ENCODE measurements at places on chromosomes 3 and 15.

GRCh38 chr3:63908081-63908736 lies 4.0 kb downstream of the SCAANT1 start:
- no peak for DNase-seq

GRCh38 chr15:90818251-90819210 lies 49.9 kb upstream of the FURIN start:
- no peak for DNase-seq

DNA sequence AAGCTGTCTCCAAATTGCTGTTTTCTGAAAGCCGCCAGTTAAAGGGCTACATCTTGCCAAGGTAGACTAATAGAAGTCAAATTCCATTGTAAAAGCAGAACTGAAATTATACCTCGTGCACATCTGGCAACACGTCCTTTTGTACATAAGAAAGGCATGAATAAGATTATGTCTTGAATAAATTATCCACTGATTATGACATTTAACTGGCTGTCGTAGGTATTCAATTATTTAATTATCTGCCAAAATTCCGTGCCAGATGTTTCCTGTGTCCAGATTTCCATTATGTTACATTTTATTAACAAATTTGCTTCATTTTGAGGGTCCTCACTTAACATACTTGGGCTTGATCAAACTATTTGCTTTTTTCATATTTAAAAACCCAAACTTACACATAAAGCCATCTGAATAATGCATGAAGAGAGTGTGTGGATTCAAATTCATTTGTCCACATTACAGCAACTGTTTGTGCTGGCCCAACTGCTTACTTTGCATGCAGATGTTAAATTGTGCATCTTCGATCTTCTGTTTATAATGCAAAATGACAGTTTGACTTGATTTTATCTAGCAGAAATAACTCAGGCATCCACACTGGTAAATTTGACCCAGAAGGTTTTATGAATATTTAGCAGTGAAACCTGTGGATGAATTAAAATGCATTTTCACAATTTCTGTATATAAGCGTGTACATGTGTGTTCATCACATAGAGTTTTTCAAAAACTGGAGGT lies 701.5 kb downstream of the ZNF385D start:
- no peak for DNase-seq

DNA sequence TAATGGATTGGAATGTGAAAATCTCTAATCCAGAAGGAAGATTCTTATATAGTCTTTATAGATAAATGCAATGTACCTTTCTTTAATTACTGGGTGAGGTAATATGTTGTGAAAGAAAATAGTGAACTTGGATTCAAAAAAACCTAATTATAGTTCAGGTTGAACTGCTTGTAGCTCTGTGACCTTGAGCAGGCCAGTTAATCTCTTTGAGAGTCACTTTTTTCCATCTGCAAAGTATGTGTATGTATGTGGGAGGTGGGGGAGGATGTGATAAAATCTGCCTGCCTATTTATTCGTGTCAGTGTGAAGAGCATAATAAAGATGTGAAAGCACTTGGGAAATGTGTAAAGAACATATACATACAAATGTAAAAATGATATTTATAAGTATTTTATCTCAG lies 34.4 kb downstream of the GLCE start:
- DNase-seq: no peak

DNA sequence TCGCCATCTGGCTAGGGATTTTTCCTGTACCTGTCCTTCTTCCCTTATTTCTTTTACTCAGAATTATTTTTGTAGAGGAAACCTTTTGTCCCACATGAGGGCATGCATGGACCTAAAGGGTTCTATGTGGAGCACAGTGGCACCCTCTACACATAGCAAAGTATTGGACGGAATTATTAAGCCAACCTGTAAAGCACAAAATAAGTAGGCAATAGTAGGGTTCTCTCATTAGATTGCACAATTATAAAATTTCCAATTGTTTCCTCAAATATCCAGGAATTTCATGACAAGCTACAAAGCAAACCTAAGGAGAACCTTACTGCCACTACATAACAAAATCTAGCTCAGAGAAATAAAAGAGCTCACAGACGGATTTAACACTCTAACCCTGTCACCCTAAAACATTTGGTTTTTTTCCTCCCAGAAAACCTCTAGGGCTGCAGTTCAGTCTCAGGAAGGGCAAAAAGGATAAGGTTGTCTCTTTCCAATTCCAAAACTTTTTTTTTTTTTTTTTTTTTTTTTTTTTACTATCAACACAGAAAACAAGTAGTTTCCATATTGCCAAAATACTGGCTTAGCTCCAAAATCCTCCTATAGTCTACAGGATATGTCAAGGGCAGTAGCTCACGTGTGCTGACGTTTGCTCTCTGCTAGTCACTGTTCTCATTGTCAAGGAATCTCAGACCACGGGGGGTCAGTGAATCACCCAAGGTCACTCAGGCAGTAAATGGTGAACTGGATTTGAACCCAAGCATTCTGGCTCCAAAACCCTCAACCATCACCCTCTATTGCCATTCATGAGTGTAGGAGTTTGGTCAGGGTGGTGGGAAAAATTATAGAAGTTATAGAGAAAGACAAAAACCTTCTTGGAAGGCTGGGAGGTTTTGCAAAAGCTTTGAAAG lies 52.3 kb downstream of the NCEH1 start:
- no peak for DNase-seq

DNA sequence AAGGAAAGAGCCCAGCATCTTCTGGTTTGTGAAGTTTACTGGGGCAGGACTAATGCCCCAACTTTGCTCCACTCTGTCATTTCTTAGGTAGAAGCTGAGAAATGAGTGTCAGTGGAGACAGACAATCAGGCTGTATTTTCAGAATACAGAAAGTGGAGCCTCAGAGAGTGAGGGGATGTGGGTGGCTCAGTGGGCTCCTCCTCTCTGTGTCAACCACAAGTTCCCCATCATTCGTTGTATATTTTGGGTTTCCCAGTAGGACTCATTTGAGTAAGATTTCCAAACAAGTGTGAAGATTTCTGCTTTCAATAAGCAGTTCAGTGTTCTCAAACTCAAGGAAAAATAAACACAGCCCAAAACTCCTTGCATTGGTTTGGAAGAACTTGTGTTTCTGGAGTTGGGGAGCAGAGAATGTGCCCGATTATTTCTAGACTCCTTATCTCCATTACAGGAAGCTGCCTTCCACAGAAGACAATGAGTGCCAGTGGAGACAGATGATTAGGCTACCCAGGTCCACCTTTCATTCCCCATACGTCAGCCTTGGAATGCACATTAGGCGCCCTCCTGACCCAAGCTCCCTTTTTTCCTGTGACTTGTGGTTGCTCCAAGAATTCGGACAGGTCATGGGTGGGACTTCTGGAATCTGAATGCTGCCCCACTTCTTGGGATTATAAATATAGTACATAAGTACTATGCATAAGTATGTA lies 792.1 kb upstream of the LMCD1 start:
- DNase-seq: no peak

- no peak for DNase-seq
Measured at GRCh38 chr3:55698831-55699230, 211.7 kb upstream of the WNT5A start.

DNA sequence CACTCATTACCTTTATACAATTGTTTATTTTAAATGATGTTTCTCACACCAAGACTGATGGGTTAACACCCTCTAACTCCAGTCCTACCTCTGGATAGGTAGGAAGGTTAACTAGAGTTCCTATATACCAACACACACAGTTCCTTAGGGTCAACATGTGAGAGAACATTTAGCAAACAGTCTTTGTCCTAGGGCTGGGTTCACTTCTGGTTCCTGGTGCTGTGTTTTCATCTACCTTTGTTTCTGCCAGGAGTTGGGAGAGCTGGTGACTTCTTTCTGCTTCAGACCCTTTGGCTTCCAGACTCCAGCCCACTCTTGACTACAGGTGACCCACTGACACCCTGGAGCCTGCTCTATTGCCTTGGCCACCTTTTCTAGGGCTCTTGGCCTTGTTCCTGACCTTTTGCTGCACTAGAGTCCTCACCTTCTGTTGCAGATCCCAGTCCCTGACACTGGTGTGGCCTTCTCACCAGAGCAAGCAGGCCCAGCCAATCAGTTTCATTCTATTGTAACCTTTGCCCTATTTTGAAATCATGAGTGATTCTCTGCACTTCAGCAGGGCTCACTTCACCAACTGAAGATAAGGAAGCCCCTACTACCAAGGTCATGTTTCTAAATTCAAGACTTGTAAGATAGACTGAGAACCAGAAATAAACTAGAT lies 50.0 kb upstream of the SECISBP2L start:
- DNase-seq: no peak

GRCh38 chr15:70875001-70875782 lies 17.0 kb downstream of the THAP10 start:
- DNase-seq: no peak

DNA sequence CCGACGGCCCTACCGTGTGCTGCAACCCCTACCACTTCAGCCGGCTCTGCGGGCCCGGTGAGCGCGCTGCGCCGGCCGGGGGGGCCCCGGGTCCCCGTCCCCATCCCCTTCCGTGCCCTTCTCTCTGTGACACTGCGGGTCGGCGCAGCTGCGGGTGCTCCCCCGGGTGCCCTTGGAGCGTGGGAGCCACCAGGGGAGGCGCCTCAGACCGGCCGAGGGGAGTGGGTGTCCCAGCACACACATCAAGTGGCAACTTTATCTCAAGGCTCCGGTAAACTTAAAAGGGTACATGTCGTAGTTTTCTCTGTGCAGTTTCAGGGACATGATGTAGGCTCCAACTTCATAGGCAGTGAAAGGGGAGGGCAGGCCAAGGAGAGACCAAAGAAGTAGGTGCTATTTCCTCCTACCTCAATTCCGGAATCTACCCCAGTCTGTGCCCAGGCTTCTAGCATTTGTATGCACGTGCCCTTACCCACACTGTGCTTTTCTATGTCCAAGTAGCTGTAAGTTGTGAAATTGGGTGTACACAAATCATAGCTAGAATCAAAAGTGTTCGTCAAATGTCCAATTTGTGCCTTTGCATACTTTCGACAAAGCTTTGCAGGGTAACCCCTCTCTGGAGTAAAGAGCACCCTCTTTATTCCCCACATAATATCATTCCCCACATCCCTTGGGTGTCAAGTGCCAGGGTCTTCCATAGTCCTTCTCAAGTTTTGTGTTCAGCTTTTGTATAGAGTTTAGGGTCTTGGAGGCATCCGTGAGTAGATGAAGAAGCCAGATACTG lies 2.2 kb downstream of the SMAD6 start:
- no peak for DNase-seq

DNA sequence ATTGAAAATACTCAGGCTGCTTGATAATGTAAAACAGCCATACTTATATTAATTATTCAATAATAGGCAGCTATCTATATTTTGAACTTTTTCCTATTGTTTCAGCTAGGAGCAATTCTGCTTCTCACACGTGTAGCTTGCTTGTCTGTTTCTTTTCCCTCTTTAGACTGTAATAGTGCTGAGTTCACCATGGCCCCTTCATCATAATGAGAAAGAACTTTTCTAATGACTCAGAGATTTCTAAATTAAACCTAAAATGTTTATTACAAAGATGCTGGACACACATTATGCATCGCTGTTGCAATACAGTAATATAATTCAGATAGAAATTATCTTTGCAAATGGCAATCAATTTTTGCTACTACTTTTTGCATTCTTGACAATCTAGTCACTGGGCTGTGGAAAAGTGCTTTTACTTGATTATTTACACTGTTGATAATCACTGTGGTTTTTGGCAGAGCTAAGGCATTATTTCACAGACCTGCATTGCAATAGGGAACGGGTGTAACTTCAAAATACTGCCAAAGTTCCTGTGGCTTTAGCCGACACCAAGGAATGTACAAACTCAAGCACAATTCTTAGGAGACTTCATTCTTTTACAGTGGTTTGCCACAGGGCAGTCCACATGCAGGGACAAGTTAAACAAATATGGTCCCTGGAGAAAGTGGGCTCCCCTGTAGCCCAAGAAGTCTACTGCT lies 281.0 kb upstream of the TBL1XR1 start:
- DNase-seq: no peak

- no peak for DNase-seq
Measured at GRCh38 chr3:176208283-176208682, 989.0 kb downstream of the TBL1XR1 start.

DNA sequence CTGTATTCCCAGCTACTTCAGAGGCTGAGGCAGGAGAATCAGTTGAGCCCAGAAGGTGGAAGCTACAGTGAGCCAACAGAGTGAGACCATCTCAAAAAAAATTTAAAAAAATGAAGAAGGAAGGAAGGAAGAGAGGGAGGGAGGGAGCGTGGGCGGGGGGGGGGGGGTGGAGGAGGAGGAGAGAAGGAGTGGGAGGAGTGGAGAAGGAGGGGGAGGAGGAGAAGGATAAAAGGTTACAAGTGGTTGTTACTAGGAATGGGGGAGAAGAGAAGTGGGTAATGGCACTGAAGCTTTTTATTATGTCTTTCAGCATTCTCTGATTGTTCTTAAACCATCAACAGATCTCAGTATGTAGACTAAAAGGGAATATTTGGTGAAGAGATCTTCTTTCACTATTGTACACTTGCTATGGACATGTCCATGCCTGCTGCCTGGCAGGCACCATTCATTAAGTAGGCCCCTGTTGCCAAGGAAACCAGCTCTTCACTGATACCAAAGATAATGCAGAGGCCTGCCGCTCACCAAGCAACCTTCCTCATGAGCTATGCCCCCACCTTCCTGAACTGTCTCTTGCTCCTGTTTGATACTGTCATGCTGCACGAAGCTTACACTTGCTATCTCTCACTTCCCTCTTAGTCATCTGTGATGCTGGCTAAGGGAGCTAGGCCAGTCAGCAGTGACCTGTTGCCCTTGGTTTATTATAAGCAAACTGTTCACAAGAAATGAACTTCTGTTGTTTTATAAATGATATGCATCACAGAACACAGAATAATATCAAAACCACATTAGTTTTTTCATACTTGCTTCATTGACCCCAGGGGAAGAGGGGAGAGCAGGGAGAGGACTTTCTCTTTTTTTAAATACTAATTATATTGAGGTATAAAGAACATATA lies 23.1 kb downstream of the EPM2AIP1 start:
- peak; percentile 27 for DNase-seq

DNA sequence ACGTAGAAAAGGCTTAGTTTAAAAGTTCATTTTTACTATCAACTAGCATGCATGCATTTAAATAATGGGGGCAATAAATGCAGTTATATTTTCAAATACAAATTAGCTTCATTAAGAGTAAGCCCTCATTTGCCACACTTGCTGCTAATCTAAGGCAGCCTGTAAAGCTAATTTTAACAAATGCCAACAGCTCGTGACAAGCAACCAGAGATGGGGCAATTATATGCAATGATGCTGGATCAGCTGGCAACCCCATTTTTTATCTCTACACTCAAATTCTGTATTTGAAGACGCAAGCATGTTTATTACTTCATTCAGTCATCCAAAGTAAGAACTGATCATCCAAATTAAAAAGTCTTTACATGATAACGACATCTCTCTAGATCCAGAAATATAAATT lies 12.1 kb downstream of the RFTN1 start:
- DNase-seq: no peak

- no peak for DNase-seq
Measured at GRCh38 chr3:127611251-127611650, 13.0 kb downstream of the MCM2 start.

GRCh38 chr3:72449551-72449950 lies 398.7 kb downstream of the SHQ1 start:
- DNase-seq: no peak

- no peak for DNase-seq
Measured at GRCh38 chr3:16404349-16404895, 109.1 kb downstream of the RFTN1 start.
